ENCODE measurements at places on chromosomes 2 and 18.

DNA sequence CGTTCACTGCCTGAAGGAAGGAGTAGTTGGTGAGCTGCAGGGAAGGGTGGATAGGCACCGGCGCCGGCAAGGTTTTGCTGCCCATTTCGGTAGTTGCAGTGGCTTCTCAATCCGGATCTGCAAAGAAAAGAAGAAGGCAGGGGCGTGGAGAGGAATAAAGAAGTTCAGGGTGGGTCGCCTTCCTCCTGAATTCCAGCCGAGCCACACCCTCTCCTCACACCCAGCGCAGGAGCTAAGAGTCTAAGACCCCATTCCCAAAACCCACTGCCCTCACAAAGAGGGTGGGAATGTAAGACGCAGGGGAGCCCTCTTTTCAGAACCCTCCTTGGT is 4.7 kb downstream of the OSR1 start:
- no peak for DNase-seq

- DNase-seq = no peak
These were observed 122.8 kb downstream of the TMEM200C start for GRCh38 chr18:5772306-5773105.

- DNase-seq = no peak
These were observed 66.7 kb upstream of the SH3RF3 start for GRCh38 chr2:109062145-109062858.

DNA sequence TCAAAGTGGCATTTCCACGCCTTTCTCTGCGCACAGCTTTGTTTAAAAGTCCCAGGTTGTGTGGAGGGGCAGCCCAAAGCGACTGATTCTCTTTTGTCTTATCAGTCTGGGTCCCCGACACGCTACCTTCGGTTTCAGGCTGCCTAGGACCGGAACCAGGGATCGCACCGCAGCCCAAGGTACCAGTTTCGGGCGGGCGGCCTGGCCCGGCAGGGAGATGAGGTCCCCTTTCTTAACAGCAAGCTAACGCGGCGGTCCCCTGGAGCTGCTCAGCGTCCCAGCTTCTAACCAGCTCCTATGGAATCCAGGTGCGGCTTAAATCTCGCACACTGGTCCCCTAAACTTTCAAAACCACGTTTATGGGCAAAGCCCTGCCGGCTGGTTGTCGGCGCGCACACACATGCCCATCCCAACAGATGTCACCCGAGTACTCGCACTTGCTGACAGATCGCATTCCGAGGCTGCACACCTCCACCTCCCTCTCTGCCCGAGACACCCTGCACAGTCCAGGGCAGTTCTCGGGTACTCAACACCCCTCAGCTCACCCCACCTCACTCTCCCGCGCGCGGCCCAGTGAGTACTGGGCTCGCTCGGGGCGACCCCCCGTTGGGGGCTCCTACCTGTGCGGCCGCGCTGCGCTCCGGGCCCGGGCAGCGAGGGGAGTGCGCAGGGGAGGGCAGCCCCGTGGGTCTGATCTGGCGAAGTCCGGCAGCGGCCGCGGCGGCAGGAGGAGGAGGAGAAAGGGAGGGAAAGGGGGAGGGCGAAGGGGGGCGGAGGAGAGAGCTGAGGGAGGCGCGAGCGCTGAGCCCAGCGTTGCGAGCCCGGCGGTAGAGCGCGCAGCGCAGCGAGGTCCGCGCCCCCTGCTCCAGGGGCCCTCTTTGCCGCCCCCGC is at the start of gene EFEMP1:
TSS of gene EFEMP1 (minus strand) at position 692 of the 891 bp plus-strand sequence. CDS start 1,342 bp downstream, outside the sequence.
- peak; percentile 28 for DNase-seq

DNA sequence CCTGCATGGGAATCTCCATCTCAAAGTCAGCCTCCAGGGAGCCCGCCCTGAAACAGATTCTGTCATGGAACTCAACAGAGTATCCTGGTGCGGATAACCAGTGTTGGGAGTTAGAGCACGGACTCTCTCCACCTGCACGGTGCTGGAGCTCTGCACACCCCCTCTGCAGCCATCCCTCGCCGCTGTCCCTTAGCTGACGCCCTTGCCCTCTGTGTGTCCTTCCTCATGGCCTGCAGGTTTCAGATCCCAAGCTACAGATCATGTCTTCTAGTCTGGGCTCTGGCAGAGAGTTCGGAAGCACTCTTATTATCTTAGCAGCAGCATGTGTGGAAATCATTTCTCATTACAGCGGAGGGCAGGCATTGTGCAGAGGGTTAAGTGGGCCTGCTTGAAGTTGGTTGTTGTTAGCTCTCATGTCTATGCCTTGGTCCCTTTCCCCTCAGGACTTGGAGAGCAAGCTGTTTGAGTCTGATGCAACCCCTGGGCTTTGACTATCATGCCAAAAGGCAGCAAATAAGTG is 26.0 kb downstream of the TMEM127 start:
- DNase-seq = no peak

- peak; percentile 74 for DNase-seq
These were observed 61.2 kb downstream of the KCNE4 start for GRCh38 chr2:223113161-223113560.

- DNase-seq = peak; percentile 3
These were observed 108.7 kb downstream of the NDUFA10 start for GRCh38 chr2:239916205-239917124.

DNA sequence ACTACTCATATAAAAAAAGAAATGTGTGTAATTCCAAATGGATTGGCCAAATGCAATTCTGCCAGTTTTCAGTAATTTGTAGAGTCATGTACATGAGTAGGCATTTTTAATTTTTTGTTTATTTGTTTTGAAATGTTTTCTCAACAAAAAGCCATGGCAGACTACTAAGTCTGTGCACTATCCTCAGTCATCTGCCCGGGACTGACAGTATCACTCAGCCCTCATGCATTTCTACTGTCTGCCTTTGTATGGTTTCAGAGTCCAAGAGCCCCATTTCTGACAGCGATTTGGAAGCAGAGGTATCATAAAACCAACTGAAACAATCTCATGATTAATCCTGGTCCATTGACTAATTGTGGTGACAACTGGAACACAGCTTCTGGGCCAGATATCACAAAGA is 109.9 kb upstream of the NYAP2 start:
- no peak for DNase-seq

DNA sequence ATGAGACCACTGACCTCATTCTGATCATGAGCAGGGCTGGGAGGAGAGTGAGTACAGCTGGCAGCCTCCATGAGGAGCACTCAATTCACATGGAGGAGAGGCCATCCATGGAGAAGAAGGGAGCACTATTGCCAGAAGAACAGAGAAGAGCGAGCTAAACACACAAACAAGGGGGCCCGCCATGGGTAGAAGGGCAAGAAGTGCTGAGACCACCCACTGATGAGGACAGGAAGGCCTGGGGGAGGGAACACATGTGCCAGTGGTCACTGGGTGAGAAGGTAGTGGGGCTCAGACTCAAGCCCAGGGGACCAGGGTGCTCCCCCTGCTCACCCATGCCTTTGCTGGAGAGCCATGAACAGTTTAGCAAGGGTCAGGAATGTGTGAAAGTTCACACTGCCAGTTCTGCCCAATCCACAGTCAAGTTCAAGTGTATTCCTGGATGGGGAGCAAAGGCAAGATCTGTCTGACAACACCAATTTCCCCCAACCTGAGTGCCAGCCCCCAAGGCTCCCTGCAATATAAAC is 57.7 kb downstream of the TTC32 start:
- no peak for DNase-seq

GRCh38 chr2:239348563-239349452 is 52.0 kb downstream of the HDAC4 start:
- no peak for DNase-seq

GRCh38 chr2:120739438-120740090 is 3.9 kb downstream of the GLI2 start:
- no peak for DNase-seq

DNA sequence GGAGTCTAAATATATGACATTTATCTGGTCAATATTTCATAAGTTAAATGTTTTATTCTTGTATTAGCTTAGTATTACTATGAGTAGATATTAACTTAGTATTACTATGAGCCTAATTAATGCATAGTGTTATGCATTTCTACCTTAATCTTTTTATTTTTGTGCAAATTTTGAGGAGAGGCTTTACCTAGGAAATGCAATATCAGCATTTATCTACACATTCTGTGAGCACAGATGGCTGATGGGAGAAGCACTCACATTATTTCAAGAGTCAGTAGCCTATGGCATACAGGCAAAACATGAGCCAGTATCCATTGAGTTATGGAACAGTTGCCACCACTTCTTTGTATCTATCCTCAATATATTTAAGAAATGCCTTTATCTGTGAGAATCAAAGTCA is 404.6 kb upstream of the KCNJ3 start:
- no peak for DNase-seq

DNA sequence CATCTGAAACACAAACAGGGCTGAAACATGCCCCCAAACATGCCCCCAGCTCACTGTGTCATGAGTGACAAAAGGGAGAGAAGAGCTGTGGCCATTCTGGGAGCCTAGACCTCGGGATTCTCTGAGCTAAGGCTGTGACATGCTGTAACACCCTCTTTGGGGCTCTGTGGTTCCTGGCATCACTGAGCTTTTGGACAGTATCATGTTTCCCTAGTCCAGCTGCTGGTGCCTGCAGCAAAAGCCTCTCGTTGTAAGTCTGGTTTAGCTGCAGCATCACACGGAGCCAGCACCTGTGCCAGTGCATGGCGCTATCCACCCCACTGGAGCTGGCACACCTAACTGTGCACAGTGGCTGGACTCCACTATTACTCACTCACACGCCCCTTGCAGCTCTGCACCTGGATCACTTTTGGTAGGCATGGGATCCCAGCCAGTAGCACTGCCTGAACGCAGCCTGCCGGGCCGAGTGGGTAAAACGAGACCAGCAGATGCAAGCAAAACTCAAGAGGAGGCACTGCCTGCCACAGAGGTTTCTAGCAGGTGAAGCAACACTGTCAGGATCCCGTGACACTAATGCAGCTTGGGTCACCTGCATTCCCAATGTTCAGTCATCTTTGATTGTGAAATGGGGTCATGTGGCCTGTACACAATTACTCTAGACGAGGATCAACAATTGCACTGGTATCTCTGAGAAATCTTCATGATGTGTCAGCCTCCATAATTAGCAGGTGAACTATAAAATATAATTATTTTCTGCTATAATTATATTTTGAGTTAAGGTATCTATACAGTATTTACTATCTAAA is 547.2 kb downstream of the ZNF804A start:
- peak; percentile 90 for DNase-seq

DNA sequence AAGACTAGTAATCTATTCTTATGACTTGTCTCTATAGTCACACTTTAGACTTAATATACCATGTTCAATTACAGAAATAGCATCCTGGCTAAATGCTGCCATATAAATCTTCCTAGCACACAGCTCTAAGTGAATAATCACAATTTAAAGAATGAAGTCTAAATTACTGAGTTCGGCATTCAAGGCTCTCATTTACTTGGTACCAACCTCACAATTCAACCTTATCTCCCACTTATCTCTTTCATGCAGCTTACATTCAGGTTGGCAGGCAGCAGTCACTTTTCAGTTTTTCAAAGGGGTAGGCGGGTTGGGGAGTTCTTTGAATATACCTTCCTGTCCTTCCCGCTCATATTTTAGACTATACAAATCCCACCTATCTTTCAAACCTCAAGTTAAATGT is 1.5 kb downstream of the MMADHC start:
- no peak for DNase-seq

DNA sequence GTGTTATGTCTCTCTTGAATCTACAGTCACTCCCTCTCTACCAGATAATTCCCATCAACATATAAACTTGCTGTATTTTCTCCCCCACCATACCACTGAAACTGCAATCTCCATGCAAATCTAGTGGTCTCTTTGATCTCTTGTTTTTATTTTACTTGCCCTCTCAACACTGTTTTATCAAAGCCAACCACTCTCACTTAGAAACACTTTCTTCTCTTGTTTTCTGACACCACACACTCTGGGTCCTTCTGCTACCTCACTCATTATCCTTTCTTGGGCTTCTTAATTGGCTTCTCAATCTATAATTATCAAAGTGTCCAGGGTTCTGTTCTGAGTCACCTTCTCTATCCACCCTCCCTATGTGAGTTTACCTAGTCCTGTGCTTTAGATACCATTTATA is 2.0 kb upstream of the MCFD2 start:
- no peak for DNase-seq

GRCh38 chr2:127796389-127796788 is 14.6 kb downstream of the WDR33 start:
- no peak for DNase-seq

GRCh38 chr2:128545829-128546228 is 227.2 kb upstream of the HS6ST1 start:
- DNase-seq = no peak

GRCh38 chr2:88032070-88032702 is 15.8 kb upstream of the RNU2-63P start:
- no peak for DNase-seq

DNA sequence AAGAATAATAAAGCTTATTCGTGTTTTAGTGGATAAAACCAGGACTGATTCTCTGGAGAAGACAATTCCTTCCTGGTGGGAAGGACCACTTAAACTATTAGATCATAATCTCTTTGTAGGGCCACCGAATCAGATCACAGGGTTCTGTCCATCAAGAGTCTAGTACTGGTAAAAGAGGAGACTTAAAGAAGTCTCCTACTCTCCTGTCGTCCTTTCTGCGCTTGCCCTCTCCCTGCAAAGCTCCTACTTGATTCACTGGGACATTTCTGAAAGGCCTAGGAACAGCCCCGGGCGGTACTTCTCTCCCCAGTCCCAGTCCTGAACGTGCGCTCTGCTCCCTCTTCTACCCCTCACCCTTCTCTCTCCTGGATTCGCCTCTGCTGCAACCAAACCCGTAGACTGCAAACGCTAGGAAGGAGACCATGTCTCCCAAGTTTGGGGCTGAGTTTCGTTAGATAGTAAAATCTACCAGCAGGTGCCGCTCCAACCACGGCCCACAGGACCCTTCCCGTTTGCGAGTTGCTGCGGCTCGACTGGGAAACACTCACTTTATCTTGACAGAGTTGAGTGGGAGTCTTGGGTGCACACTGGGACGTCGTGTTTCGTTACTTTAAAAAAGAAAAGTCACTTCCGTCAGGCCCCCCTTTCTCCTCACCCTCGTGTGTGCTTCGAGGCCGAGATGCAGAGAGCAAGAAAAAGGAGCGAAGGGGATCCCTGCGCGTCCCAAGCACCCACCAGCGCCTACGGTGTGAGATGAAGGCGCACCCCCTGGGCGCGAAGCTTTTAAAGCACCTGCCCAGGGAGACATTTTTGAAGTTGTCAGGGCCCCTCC is 923 bp downstream of the FIGLA start:
- peak; percentile 50 for DNase-seq

- no peak for DNase-seq
These were observed 34.1 kb downstream of the ANKMY1 start for GRCh38 chr2:240523451-240524281.

DNA sequence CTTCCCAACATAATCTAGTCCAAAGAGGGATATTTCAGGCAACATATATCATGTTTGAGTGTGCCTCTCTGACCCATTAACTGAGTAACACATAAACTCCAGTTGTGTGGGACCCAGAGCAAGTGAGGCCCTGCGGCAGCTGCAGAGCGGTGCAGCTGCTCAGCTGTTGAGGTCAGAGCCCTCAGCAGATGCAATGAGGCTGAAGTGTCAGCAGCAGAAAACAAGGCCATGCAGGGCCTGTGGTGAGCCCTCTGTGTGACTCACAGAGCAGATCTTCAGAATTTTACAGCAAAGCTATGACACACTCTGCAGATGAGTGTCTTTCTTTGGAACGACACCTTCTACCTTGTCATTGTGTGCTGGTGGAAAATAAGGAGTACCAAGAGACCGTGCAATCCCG is 168.5 kb downstream of the CBLN2 start:
- DNase-seq = peak; percentile 98

Data from myocyte (in vitro differentiated cells).